ENCODE measurements at places on chromosomes 2 and 18.

DNA sequence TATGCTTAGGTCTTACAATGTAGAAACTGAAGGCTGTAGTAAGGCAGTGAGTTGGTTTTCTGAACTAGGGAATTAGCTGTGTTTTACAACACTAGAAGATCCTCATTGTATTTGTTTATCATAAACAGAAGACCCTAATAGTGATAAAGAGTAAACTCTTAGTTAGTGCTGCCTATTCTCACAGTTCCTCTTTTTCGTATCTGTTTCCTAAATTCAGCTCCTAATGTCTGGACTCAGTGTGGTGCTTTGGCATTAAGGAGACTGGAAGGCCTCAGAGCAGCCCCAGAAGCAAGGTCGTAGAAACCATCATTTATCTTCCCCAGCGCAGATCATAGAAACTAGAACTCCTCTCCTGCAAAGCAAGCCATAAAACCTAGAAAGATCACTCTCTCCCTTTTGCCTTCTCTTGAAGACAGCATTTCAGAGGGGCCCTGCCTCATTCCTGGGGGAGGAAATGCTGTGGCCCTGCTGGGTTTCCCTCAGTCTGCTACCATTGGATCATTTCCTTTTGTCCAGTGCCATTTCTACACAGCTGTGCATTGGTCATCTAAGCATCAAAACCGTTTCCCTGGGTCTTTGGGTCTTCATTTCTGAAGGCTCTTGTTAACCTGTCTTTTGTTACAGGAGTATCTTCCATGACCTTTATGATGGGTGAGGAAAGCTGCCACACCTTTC, 4.7 kb downstream of the ACP1 start:
- DNase-seq = no peak

DNA sequence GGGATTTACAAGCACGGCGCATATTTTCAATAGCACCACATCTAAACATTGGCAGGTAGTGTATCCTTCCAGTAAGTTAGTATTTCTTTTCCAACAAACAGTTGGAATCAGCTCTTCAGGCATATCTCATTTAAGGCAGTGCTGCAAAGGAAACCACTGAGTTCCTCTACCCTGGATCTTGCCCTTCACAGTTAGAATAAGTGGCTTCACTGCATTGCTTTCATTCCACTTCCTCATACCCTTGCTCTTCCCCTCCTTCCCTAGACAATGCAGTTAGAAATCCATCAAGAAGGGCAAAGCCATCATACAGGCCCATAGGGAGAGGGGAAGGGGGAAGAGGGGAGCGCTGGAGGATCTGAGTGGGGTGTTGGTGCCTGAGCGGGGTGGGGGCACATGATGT, 173.7 kb downstream of the FBXO15 start:
- DNase-seq = no peak

DNA sequence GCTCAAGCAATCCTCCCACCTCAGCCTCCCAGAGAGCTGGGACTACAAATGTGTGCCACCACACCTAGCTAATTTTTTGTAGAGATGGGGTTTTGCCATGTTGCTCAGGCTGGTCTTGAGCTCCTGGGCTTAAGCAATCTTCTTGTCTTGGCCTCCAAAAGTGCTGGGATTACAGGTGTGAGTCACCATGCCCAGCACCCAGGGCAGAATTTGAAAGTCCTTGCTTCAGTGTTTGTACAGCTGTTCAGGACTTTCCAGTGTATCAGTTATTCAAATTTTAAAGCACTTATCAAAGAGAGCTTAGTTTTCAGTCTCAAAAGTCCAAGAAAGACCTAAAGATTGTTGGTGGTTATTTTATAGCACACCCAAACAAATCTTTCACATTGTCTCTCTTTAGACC, 43.6 kb upstream of the VPS54 start:
- DNase-seq = peak; percentile 69

GRCh38 chr18:75221397-75221796, 10.8 kb downstream of the TSHZ1 start:
- DNase-seq = no peak

DNA sequence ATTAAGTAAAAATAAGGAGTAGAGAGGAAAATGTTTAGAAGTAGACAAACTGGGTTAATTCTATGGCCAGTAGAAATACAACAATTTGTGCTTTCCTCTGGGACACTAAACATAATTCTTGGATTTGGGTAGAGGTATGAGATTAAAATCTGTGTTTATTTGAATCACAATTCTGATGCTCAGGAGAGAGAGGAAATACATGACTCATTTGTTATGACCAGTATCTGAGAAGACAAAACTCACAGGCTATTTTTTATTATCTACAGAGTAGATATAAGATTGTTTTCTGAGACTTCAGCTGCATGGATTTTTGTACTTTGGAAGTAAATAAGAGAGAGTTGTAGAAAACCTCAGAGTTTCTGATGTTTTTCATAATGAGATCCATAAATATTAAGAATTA, 315.7 kb upstream of the CWC22 start:
- DNase-seq = peak; percentile 33

DNA sequence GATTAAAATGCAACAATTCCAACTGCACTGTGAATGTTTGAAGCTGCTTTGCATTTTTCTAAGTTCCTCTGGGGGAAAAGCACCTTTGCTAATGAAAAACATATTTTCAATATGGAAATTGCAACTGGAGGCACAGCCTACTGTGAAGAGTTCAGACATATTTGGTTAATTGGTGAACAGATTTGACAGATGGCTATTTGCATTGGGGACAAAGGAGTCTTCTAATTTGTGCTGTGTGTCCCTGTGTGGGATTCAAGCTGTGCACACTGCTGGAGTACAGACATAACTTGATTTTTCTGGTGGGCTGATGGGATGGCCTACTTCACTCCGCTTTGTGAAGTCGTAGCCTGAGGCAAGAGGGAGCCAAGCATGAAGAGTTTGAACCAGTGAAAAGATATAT, 40.7 kb upstream of the ARHGAP25 start:
- DNase-seq = no peak

DNA sequence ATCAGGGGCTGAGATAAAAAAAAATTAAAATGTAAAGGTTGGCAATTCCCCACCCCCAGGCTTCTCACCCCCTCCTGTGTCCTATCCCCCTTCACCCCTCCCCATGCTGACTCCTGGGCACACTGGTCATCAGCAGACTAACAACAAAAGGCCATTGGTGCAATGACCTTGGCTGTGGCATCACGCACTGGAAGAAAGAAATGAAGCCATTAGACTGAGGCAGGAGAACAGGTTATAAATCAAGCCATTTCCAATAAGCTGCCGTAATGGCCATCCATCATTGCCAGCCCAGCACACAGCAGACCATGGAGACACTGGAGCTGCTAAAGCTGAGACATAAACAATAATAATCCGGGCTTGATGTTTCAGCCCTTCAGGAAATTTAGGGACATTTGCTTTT, 342.4 kb upstream of the ETAA1 start:
- no peak for DNase-seq

- peak; percentile 88 for DNase-seq
Observed at GRCh38 chr18:58682429-58683069, 11.3 kb downstream of the MALT1 start.

DNA sequence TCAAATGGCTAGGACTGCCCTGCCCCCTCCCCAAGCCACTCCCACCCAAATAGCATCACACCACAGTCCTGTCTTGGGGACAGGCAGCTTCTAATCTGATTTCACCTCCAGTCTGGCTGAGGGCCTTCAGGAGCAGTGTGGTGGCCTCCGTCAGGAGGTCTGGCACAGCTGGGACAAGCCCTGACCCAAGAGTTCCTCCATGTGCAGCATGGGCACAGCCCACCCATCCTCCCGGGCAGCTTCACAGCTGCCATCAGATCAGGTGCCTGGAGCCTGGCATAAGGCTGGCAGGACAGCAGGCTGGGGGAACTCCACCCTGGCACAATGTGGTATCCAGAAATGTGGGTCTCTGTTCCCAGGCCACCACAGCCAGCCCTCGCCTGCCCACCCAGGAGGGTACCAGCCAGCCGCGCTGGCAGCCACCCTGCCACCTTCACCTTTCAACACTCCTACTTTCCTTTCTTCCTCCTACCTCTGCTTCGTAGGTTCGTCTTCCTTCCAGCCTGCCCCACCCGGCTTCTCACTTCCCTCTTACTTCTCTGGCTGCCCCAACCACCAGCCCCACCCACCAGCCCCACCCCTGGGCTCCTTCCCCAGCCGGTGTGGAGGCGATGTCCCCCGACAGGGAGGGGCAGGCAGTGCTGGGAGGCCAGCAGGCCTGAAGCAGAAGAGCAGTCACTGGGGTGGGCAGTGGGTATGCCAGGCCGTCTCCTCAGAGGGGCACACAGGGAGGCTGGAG, at the start of gene CAPG:
Gene CAPG (minus strand): TSS at position 522 of the 739 bp plus-strand sequence. CDS start 8,221 bp downstream, outside the sequence.
- no peak for DNase-seq

GRCh38 chr2:10145519-10146357, 23.2 kb downstream of the RRM2 start:
- DNase-seq = no peak

DNA sequence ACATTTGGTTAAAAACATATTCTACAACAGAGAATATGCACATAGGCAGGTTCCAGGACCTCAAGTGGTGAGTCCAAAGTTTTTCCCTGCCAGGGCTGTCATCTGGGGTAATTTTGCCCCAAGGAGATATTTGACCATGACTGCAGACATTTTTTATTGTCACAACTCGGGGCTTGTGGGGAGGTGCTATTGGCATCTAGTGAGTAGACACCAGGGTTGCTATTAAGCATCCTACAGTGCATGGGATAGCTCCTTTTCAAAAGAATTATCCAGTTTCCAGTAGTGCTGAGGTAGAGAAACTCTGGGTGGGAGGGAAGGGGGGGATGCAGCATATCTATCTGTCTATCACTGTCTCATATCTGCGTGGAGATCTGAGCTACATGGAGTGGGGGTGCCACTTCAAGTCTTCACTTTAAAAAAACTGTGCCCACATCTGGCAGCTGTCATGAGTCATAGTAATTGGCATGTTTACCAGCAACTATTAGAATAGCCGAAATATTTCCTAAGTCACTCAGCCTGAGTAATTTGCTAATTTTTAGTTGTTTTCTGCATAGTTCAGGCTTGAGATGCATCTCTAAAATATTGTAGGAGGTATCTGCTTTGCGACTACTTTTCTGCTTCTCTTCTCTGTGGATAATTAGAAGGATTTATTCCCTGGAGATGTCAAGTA, 254.0 kb upstream of the RBMS1 start:
- peak; percentile 94 for DNase-seq

- DNase-seq = no peak
Observed at GRCh38 chr2:236896688-236897087, 189.0 kb upstream of the COPS8 start.

GRCh38 chr2:106931717-106932335, 45.9 kb upstream of the ST6GAL2 start:
- no peak for DNase-seq

- DNase-seq = peak; percentile 80
Observed at GRCh38 chr18:26547646-26548414, 523 bp downstream of the KCTD1 start.

Data from EL (cell line).